Sigmoid colon (tissue), 7 donors: ENCODE measurements at places on chromosomes 16 and 17. TPM values are rescaled to one million over a fixed set of nuclear protein-coding genes. Genes with fewer than 3 reads are reported as not detected.

MFAP4 gene
- 198 TPM for total RNA-seq

KCNJ12 gene
- total RNA-seq: 1.1 TPM

- no peak overlapping the region for H3K27ac ChIP-seq
- DNase-seq: no peak
- H3K4me1 ChIP-seq: no peaks in the 10 kb centered on the region
- H3K36me3 ChIP-seq: no peaks in the 10 kb centered on the region
Measured at GRCh38 chr16:67783353-67783725, 23.0 kb downstream of the RANBP10 start.

GRCh38 chr17:82297714-82298537, 19.5 kb downstream of the CD7 start:
- peak overlapping the region; percentile 84 for H3K27ac ChIP-seq
- H3K36me3 ChIP-seq: no peaks in the 10 kb centered on the region
- peaks cover 59% of the 10 kb centered on the region for H3K4me1 ChIP-seq
- no peaks in the 10 kb centered on the region for H3K27me3 ChIP-seq

DNA sequence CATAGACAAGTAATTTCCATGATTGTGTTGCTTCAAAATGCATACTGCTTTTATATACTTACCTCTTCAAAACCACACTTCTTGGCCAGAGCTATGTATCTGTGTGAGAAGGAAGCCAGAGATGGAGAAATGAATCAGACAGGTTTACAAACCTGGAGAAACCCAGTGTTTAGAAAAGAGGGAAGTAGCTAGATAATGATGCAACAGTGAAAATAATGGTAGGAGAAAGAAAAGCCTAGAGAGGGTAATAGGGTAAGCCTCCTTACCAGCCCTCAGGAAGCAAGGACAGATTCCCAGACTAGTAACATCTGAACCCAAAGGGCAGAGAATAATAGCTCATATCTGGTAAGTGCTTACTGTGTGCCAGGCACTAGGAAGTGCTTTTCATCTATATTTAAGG, 250.3 kb upstream of the CDH11 start:
- no peak overlapping the region for H3K4me3 ChIP-seq
- H3K27me3 ChIP-seq: no peaks in the 10 kb centered on the region
- no peaks in the 10 kb centered on the region for H3K4me1 ChIP-seq
- DNase-seq: no peak

- no peak overlapping the region for H3K4me3 ChIP-seq
- H3K4me1 ChIP-seq: peaks cover 13% of the 10 kb centered on the region
- H3K27me3 ChIP-seq: no peaks in the 10 kb centered on the region
- no peak overlapping the region for H3K27ac ChIP-seq
- H3K36me3 ChIP-seq: no peaks in the 10 kb centered on the region
Measured at GRCh38 chr16:12260647-12261262, 284.2 kb downstream of the SNX29 start.

DNA sequence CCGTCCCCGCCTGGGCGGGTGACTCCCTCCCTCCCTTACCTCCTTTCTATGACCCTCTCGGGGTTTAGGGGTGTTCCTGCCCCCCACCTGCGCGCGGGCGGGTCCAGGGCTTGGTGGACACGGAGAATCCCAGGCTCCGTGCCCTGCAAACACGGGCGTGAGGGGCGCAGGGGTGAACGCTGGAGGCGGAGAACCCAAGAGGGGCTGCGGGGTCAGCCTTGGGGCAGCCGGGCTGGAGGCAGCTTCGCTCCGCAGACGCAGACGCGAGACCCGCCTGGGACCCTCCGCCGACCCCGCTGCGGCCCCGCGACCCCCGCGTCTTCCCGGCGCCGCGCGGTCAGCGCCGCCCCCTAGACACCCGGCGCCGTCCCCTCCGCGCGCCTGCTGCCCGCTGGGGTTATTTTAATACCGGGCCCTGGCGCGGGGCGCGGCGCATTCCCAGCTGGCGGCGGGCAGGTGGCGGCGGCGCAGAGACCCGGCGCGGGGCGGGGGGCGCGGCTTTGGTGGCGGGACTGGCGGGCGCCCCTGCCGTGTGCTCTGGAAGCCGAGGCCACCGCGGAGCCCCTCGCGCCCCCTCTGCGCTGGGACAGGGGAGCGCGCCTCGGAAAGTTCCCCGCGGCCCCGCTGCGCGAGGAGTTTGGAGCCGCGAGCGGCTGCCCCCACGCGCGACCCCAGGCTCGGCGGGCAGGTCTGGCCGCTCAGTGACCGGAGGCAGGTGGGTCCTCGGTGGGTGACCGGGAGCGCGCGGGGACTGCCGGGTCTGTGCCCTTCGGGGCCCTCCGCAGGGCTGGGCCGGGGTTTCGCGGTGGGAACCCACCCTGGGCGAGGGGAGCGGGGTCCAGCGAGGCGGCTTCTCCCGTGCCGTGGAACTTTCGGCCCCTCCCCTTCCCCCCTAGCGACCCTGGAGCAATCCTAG, at the start of gene UTS2R:
TSS of gene UTS2R (plus strand) at position 433 of the 916 bp plus-strand sequence. CDS start 2,560 bp downstream, outside the sequence.
- H3K27ac ChIP-seq: no peak within 1 kb of the TSS
- peak within 1 kb of the TSS; percentile 18 for H3K4me3 ChIP-seq
- no peaks in the 10 kb centered on the region for H3K4me1 ChIP-seq
- no peak for DNase-seq

DNA sequence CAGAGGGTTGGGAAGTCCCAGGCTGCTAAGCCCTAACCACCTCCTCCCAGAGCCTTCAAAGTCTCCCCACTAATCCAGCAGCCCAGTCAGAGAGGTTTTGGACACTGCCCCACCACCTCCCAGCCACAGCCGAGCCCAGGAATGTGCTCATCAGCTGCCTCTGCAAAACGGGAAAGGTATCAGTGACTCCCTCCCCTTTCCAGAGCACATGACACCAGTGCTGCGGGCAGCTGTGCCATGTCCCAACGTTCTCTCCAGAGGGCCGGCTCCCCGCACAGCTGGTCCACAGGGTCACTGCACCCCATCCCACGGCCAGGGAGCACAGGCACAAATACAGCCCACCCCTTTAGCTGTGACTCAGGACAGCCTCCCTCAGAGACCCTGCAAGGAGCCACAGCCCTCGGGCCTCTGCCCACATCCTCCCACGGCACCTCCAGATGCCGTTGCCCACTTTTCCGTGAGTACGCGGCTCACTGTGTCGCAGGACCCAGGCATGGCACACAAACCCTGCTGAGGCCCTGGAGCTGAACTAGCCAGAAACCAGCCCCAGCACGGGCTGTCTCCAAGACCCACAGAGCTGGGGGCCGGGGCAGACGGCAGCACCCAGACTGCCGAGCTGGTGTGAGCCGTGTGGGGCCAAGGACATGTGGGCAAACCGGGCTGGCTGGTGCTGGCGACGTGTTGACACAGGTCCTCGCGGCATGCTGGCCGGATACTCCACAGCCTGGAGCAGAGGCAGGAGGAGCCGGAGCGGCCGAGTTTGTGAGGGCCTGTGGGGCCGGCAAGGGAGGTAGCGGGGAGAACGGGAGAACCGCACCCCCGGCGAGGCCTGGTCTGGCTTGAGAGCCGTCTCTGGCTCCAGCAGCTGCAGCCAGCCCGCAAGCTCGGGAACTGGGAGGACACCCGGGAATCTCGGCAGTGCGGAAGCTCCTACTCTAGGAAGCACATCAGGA, 6.3 kb upstream of the PPP1R27 start:
- no peaks in the 10 kb centered on the region for H3K4me1 ChIP-seq
- H3K4me3 ChIP-seq: no peak overlapping the region
- peaks cover 24% of the 10 kb centered on the region for H3K36me3 ChIP-seq
- no peaks in the 10 kb centered on the region for H3K27me3 ChIP-seq

GRCh38 chr17:18230288-18231141, 5.1 kb downstream of the LLGL1 start:
- no peak for DNase-seq
- H3K4me3 ChIP-seq: no peak overlapping the region
- H3K36me3 ChIP-seq: peaks cover 29% of the 10 kb centered on the region
- H3K4me1 ChIP-seq: peaks cover 18% of the 10 kb centered on the region
- H3K27me3 ChIP-seq: no peaks in the 10 kb centered on the region

DNA sequence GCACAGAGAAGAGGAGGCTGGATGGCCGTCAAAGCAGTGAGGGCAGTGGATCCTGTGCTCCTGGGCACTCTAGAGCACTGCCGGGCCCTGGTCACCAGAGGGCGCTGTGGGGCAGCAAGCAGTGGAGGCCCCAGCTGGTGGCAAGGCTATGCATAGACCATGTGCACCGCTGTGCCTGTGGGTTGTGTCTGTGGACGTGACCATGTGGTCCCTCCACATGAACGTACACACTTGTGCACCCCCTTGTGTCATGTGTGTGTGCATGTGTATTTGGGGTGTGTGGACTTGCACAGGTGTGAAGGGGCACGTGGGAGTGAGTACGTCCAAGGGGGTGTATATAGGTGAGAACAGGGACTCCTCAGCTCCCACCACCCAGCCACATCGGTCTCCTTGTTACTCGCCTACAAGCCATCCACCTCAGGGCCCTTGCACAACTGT, 4.4 kb upstream of the MAP2K3 start:
- H3K27me3 ChIP-seq: no peaks in the 10 kb centered on the region
- H3K4me3 ChIP-seq: no peak overlapping the region
- peak; percentile 92 for DNase-seq
- peaks cover 34% of the 10 kb centered on the region for H3K4me1 ChIP-seq

DNA sequence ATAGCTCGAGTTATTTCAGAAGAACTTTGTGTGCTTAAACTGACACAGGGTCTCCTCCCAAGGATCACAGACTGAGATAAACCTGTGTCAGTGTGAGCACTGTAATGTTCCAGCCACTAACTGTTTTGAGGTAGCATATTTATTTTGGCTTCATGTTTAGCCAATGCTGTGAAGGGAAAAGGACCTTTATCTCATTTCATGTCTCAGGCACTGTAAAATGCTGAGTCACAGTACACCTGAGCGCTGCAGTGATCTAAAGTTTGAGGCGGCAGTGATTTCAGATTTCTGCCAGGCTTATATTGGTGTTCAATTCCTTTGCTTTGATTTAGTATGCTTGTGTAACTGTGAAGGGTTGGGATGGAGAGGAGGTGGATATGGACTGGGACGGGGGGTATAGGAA, 3.1 kb upstream of the DNAJA2 start:
- H3K27me3 ChIP-seq: no peaks in the 10 kb centered on the region
- H3K36me3 ChIP-seq: no peaks in the 10 kb centered on the region
- no peak overlapping the region for H3K4me3 ChIP-seq
- no peak for DNase-seq
- no peak overlapping the region for H3K27ac ChIP-seq
- H3K4me1 ChIP-seq: peaks cover 17% of the 10 kb centered on the region
